ENCODE measurements at places on chromosomes 6 and 20. TPM values are rescaled to one million over a fixed set of nuclear protein-coding genes. Genes with fewer than 3 reads are reported as not detected.

DNA sequence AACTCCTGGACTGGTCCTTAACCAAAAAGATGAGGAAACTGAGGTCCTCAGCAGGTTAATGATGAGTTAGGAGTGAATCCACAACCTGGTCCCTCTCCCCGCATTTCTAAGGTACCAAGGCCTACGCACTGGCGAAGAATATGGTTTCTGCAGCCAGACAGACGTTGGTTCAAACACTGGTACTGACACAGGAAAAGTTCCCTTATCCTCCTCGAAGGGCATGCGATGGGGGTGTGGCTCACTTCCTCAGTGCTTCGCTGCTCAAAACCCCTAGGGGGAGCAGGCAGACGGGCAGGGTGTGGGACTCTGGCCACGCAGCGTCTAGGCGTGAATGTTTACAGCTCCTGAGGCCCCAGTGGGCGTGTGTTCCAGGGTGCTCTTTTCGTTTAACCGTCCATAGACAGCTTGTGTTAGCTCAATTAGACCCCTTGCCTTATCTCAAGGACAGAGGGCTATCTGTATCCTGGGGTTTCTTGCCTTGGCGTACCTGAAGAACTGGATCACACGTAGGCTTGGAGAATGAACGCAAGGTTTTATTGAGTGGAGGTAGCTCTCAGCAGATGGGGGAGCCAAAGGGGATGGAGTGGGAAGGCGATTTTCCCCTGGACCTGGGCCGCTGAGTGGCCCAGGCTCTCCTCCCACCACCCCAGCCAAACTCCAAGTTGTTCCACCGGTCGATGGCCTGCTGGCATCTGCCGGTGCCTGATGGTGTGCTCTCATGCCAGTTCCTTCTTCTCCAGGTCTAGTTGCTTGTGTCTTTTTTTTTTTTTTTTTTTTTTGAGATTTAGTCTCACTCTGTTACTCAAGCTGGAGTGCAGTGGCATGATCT, 31.8 kb upstream of the PTPN1 start:
- DNase-seq, result no peak

Gene CHRNA4
- not detected for total RNA-seq

DNA sequence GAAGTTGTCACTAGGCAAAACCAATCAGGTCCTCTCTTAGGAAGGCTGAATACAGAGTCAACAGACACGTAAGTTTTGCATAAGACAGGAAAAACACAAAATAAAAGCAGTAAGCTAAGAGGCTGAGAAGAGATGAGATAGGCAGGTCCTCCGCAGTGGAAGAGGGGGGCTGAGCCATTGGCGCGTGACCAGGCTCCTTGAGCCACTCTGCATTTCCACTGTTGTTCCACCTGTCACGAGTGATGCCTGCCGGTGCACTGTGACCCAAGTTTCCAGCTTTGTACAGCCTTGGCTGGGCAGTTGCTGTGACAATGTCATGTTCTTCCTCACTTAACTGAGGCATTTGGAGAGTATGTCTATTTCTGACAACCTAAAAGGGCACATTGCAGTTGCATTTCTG, 58.6 kb downstream of the NUDT3 start:
- no peak for DNase-seq

Gene LKAAEAR1
- total RNA-seq, result not detected

GRCh38 chr20:40493071-40493470, 196.0 kb downstream of the MAFB start:
- DNase-seq, result peak; percentile 13

GRCh38 chr6:48869595-48869994, 593.5 kb downstream of the MMUT start:
- no peak for DNase-seq

DNA sequence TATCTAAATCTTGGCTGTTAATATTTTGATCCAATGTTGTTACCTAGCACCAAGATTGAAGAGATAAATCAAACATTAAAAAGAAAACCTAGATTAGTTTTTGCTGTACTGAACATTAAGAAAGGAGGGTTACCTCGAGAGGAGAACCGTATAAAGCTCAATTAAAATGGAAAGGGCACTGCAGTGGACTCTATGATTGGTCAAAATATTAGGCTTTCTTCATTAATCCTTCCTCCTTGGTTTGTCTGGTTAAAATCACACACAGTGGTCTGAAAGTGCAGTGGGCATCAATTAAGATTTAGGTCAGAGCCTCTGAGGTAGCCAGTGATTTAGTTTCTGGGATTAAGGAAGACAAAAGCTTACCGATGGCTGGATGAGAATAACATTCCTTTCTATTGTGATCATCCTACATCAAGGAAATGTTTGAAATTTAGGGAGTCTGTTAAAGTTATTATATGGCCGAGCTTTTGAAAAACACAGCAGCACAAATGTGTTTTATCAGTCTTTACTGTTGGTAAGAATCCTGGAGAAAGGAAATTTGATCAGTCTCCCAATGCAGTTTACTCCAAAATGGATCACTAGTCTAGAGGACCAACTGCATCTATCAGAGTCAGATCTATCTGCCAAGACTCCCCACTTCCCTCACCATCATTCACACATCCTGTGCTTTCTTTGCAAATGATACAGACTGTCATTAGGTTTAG, 134.6 kb upstream of the NEDD9 start:
- peak; percentile 40 for DNase-seq

Gene SIM1
- total RNA-seq, result not detected

- DNase-seq, result no peak
Observed at GRCh38 chr6:163620670-163621330, 206.3 kb downstream of the QKI start.

DNA sequence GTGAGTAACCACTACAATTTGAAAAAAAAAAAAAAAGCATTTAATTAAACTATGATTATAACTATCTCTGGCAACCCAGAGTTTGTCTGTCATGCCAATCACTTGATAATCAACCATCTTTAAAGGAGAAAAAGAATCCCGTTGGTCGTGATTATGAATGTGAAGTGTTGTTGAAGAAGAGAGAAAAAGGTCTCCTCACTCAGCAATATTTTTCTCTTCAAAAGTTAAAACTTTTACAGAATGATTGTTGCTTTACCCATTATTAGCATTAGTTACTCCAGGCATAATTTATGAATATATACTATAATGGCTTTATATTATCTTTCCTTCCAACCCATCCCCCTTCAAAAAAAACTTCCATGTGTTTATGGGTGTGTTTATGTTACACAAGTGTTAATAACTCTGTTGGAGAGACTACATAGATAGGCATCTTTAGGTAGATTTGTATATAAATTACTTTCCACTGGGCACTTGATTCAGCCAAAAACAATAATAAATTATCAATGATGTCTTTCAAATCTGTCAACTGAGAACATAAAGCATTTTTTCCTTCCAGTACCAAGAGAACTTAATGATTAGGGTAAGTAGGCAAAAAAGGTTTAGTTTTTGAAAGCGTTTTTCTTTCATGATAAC, 5.1 kb downstream of the BMP5 start:
- DNase-seq, result no peak

Gene FNDC1
- total RNA-seq, result not detected

GRCh38 chr20:10504994-10505730, 70.1 kb downstream of the SLX4IP start:
- no peak for DNase-seq

Gene EPB41L2
- total RNA-seq, result 66.4 TPM

Gene HLA-G
- total RNA-seq, result not detected

Gene FRK
- 0.07 TPM for total RNA-seq

GRCh38 chr6:35492974-35493284, 4.0 kb downstream of the TEAD3 start:
- no peak for DNase-seq
